NCI-H82 (cell line): ENCODE measurements at places on chromosomes 3 and 15.

DNA sequence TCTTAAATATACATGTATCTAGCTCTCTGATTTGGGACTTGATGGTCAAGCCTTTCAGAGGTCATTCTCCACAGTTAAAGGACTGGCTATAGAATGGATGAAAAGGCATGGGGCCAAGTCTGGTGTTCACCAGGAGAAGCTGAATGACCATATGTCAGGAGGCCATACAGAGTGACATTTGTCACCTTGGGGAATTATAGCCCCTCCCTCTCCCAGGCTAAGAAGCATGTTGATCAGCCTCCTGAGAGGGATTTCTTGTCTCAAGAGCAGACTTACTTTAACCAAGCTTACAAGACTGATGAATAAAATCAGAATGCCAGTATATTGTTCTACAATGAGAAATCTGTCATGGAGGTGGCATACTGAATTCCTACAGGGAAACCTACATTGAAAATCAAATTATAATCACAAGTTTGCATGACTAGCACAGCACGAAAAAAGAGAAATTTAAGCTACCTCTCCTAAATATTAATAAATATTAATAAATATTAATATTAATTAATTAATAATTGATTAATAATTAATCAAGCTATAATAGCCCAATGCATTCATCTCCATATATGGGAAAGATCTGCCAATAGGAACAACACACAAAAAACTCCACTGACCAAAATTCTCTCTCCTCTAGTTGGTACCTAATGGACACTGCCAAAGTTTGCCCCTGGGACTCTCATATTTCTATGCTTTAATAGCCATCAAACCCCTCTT lies 47.3 kb downstream of the ATP8B4 start:
- peak; percentile 86 for DNase-seq

- DNase-seq = peak; percentile 53
Measured at GRCh38 chr15:31869686-31870307, 160.5 kb upstream of the CHRNA7 start.

- peak; percentile 66 for DNase-seq
Measured at GRCh38 chr15:42457445-42458442, 33.2 kb downstream of the ZNF106 start.

DNA sequence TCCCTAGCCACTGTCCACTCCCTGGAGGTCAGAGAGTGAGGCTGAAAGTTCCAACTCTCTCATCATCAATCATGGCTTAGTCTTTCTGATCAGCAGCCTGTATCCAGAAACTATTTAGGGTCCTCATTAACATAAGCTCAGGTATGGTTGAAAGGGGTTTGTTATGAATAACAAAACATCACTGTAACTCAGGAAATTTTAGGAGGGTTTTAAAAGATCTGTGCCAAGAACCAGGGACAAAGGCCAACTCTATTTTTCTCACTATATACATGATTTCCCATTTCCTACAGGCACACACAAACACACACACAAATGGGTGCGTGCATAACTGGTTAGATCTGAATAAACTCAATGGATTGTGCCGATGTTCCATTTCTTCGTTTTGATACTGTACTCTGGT lies 23.6 kb downstream of the STOML1 start:
- no peak for DNase-seq

GRCh38 chr3:167941234-167941995 lies 154.3 kb downstream of the GOLIM4 start:
- DNase-seq = peak; percentile 43

DNA sequence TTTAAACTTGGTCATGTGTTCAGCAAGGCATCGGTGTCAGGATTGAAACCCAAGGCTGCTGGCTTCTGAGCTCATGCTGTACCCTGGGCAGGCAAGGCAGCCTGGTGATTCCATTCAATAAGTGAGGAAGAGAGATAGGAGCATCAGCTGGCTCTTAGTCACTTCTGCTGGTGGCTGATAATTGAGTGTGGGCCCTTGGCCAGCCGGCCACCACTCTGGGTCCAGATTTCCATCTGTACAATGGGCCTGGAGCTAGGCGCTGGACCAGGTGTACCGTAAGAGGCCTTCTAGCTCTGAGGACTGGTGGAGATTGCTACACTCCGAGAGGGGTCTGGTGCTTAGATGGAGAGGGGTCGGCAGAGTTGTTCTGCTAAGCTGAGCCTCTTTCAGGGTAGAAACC lies 4.3 kb downstream of the CD276 start:
- no peak for DNase-seq

DNA sequence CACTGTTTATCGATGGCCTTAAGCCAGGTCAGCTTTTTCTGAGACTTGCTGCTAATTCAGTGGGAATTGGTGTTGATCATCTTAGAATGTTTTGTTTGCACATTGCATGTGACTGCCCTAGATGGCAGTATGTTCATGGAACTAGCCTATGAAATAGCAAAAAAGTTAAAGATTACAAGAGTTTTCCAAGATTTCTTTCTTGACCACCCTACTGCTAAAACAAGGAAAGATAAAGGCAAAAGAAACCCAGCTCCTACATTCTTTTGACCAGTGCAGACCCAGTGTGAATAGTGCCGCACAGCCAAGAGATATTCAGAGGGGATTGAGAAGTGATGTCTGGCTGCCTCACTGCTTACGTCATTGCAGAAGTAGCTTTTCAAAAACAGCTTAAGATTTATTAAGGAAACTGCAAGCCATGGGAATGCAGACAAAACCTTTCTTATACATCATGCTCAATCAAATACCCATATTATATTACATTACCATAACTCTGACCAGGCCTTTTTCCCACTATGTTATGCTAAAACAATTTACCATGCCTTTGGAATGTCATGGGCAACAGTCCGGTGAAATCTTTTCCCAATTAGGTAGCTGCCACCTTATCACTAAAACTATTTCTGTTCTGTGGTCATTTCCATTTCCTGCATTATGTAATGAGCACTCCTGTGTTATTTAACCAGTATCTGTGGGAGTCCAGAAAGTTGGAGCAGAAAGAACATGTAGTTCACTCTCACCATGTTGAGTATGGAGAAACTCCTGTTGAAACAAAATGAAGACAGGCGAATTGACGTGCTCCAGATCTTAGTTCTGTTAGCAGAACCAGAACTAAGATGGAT lies 6.0 kb downstream of the PHLDB2 start:
- peak; percentile 59 for DNase-seq
